ENCODE measurements at places on chromosomes 1 and 21.
A peak's percentile ranks its signal among the peaks of the same experiment; 100 is the strongest.

DNA sequence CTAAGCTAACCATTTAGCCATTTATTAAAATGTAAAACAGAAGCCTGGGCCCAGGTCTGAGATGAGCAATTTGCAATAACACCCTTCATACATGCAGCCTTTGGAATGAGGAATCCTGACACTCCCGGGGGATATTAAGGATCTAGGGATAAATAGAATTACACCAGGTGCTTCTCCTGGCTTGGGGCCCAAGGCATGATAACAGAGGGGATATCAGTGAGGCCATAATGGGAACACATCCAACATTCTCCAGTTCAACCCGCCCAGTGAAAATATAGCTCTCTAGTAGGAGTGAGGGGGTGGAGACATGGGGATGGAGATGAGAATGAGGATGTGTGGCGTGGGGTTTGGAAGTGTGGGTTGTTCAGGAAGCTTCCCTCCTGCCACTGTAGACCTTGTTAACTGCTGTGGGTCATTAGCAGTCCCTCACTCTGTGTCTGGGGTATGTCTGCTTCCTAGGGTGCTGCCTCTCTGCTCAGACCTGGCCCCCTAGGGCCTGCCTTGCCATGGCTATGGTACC lies 57.9 kb upstream of the KANK4 start:
- no peak for DNase-seq

- DNase-seq = no peak
These were observed 42.9 kb upstream of the IFFO2 start for GRCh38 chr1:18999359-18999758.

DNA sequence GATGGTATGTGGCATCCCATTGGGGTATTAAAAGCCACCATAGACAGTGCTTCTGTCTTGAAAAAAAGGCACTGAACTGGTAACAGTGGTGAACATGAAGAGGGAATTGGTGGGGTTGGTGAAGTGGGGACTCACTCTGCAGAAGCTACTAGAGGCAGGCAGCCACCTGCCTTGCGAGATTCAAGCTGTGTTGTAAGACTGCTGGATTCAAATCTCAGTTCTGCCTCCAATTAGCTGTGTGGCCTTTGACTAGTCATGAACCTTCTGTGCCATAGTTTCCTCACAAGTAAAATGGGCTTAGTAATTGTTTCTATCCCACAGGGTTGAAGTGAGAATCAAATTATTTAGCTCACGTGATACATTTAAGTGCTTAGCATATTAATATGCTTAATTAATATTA lies 16.6 kb upstream of the ELOA start:
- DNase-seq = no peak

DNA sequence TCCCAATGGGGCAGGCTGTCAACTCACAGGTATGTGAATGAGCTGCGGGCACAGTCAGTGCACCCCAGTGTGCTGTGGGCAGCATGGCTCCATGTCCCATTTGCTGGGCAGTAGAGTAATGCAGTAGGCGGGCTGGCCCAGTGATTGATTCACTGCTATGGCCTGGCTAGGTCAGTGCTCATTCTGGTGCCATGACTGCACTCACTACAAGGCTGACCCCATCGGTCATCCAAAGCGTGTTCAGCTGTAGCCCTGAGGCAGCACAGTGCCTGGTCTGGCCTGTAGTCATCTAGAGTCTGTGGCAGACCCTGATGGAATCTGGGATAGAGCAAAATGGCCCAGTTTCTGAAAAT lies 7.4 kb downstream of the HYI start:
- no peak for DNase-seq

GRCh38 chr1:65068202-65069010 lies 79.6 kb upstream of the AK4 start:
- no peak for DNase-seq

DNA sequence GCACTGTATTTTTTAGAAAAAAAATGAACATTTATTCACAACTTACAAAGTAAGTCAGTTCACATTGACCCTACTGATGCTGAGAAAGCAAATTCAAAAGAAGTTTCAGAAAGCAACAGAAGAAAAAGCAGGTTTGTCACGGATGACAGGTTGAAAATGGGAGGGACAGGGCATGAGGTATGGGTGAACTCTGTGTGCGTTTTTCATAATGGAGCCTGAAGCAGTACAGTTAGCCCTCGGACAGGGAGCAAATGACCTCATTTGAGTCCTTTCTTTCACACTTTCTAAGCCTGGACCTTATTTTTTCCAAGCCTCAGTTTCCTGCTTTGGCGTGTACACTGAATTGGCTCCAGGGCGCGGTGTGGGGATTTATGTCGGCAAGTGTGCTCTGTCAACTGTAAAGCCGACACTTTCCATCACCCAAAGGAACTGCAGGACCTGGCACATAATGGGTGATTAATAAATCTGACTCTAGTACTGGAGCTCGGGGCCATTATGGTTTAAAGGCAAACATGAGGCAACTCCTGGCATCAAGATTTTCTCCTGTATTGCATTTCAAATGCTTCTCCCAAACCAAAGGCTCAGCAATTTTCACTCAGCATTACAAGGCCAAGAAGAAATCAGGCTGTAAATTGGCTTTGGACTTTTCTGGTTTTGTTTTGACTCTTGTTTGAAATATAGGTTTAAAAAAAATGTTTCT lies 345.5 kb upstream of the DUSP10 start:
- no peak for DNase-seq

DNA sequence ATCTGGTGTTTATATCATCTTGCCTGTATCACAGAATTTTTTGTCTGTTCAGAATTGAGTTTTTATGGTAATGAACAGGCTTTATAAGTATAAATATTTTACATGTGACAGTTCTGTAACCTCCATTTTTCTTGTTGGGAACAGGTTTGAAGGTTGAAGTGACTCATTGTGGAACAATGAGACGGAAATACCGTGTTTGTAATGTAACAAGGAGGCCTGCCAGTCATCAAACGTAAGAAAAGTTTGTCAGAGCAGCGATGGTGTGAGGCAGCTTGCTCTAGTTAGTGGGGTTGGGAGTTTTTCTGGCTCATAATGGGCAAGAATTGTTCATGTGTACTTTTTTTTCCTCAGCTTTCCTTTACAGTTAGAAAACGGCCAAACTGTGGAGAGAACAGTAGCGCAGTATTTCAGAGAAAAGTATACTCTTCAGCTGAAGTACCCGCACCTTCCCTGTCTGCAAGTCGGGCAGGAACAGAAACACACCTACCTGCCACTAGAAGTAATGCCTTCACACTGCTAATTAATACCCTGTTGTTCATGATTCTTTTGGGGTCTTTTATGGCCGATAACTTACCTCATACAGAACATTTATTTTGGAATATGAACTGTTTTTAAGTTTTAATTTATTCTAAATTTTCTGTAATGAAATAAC lies 75.2 kb upstream of the TEKT2 start:
- DNase-seq = no peak

DNA sequence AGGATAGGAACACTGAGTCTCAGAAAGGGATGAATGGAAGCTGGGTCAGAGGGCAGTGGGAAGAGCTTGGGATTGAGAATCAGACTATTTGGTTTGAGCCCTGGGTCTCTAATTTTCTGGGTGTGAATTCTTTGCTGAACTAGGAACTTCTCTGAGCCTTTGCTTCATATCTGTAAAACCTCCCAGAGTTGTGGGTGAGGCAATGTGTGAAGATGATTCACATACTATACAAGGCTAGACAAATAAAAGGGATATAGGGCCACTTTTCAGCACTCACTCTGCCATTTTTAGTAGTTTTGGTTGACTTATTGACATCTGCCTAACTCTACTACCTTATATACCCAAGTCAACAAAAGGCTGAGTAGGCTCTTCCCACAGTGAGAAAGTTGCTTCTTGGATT lies 77.7 kb upstream of the JUN start:
- no peak for DNase-seq

DNA sequence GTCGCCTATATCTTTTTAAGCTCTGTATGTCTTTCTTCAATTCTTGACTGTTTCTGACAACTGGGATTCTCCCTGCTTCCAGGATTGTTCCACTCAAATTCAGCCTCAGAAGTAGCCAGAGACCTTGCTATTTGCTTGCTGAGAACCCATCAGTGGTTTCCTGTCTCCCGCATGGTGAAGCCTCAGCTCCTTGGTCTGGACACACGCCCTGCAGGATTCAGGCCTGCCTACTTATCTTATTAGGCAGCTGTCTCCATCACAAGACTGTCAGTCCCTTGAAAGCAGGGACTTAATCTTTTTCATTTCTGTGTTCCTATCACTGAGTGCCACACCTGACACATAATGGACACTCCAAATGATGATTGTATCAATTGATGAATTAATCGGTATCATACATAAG lies 175.3 kb downstream of the PLPP3 start:
- no peak for DNase-seq

DNA sequence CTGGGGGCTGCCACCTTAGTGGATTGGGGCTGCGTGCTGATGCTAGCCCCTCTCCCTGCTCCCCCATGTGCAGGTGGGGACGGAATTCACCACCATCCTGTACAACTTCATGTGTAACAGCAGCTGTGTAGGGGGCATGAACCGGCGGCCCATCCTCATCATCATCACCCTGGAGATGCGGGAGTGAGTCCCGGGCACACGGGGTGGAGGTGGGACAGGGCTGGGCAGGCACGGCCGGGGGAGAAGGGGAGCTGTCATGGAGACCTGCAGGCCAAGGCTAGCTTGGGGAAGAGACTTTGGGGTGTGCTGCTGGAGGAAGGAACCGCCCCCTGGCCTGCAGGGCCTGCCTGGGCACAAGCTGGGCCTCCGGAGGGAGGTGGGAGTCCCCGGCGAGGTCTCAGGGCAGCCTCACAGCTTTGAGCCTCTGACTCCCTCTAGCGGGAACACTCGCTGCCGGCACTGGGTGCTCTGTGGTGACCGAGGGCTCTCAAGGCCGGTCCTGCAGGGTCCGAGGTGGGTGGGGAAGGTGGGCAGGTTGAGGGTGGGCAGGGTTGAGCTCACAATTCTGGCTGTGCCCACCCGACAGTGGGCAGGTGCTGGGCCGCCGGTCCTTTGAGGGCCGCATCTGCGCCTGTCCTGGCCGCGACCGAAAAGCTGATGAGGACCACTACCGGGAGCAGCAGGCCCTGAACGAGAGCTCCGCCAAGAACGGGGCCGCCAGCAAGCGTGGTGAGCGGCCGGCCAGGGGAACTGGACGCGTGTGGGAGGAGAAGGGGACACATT lies 25.0 kb upstream of the CCDC27 start:
- peak; percentile 19 for DNase-seq

DNA sequence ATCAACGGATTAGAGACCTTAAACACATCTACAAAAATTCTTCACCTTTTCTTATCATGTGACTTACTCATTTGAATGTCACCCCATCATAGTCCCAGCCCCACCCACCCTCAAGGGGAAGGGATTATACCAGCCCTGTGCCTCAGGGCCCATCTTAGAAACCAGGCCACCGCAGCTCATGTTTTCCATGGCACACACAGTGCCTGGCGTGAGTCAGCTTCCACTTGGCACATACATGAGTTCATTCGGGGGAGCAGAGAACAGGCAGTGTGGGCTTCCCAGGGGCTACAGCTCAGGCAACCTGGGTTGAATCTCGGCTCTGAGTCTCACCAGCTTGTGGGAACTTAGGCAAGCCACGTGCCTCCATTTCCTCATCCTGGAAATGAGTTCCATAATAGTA lies 310.6 kb downstream of the NPHP4 start:
- no peak for DNase-seq

GRCh38 chr1:62897788-62898187 lies 113.9 kb downstream of the ATG4C start:
- no peak for DNase-seq

DNA sequence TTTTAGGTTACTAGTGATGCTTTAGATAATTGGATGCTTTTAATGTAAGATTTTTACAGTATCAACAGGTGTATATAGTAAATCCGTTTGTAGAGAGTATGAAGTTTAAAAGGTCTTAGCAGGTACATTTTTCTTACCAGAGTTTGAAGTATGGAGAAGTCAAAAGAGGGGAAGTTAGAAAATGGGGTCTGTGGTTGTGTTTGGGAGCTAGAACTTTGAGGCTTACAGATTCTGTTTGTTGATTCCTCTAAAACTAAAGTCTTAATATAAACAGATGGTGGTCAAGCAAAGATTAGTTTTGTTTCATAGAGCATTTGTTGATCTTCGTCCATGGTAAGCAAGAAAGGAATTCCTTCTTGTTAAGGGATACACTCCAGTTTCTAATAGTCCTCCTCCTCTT lies 35.8 kb downstream of the CDC42 start:
- no peak for DNase-seq

GRCh38 chr1:117871013-117871412 lies 58.4 kb downstream of the GDAP2 start:
- DNase-seq = no peak

GRCh38 chr1:166136699-166137401 lies 30.0 kb downstream of the FAM78B start:
- DNase-seq = no peak

DNA sequence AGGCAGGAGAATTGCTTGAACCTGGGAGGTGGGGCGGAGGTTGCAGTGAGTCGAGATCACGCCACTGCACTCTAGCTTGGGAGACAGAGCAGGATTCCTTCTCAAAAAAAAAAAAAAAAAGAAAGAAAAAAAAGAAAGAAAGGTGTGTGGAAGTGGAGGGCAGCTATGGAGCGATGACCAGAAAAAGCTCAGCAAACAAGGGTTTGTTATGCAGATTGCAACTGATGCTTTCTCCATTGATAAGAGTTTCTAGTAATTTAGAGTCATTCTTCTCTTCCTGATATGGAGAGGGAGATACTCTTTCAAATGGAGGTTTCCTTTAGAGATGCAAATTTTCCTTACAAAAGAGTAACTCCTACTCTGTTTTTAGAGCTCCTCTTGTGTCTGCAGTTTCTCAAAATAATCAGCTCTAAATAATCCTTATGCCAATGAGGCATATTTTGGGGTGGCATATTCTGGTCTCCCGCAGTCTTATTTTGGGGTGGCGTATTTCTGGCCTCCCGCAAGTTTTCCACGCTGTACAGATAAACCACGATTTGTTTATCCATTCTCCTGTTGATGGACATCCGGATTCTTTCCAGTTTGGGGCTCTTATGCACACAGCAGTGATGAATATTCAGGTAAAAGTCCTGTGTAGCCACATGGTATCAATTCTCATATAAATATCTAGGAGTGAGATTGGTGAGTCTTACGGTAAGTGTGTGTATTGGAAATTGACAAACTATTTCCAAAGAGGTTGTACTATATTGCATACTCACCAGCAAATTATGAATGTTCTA lies 30.7 kb upstream of the RCC2 start:
- no peak for DNase-seq

GRCh38 chr1:5857508-5858090 lies 134.6 kb downstream of the NPHP4 start:
- no peak for DNase-seq

DNA sequence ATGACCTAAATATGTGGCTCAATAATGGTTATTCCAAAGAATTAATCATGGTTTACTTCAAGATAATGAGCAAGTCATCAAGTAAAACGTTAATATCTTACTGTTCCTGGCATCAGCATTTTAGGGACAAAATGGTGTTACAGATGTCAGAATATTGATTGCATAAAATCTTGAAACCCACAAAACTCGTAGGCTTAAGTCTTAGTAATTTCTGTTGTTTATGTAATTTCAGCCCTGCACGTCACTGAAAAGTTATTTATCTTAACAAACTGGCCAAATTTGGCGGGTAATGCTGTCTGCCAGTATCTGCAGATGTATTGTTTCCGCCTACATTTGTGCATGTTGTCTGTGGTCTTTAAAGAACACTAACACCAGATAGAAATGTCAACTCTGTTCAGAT lies 25.8 kb downstream of the CDC7 start:
- DNase-seq = no peak

Data from activated naive CD8-positive, alpha-beta T cell treated with anti-CD3 and anti-CD28 coated beads, Interleukin-2, amount 50 U/mL, for 24 hours (primary cell).